ENCODE measurements at places on chromosomes 13 and 19. TPM values are rescaled to one million over a fixed set of nuclear protein-coding genes. Genes with fewer than 3 reads are reported as not detected.

GPC6 gene
- 37.8 TPM for total RNA-seq

PTOV1 gene
- total RNA-seq, result 143 TPM

DNA sequence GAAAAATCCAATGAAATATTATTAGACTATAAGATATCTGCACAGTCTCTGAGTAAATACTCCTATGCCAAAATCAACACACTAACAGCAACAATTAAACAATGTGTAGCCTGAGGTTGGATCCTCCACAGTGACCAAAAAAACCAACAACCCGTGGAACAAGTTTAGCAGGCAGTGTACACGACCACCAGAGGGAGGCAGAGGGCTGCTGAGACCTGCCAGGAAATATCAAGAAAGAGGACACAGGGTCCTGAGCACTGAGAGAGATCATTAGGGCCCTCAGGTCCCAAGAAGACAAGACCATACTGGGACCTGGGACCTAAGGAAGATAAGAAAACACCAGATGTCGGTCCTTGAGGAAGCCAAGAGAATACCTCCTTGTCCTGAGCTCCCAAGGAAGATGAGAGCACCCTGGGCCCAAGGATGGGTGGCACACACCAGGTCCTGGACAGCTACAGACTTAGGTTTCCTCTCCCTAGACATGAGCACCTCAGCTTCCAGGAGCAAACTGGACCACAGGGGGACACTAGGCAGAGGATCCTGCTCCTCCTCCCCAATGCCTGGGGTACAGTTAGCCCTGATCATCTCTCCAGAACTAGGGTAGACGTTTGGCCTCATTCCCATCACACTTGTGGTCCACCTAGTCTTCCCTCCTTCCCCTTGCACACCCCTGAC is 822 bp upstream of the ZNF274 start:
- no peak for DNase-seq

KCNN1 gene
- 1.4 TPM for total RNA-seq

- no peak for DNase-seq
Measured at GRCh38 chr13:110239280-110240125, 67.5 kb downstream of the COL4A1 start.

DNA sequence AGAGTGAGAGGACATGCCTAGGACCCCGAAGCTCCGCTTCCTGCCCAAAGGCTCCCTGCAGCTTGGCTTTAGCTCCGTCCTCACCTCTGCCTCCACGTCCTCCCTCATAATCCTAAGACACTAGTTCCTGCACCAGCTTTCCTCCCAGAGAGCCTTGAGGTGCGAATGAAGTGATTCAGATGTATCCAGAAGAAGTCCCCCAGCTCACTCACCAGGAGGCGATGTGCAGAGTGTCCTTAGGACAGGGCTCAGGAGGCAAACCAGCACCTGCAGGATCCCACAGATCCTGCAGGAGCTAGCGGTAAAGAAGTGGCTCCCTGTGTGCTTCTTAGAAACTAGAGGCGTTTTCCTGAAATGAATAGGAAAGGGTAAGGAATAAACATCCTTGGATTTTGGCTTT is 109.7 kb downstream of the HSPH1 start:
- DNase-seq, result no peak

DNA sequence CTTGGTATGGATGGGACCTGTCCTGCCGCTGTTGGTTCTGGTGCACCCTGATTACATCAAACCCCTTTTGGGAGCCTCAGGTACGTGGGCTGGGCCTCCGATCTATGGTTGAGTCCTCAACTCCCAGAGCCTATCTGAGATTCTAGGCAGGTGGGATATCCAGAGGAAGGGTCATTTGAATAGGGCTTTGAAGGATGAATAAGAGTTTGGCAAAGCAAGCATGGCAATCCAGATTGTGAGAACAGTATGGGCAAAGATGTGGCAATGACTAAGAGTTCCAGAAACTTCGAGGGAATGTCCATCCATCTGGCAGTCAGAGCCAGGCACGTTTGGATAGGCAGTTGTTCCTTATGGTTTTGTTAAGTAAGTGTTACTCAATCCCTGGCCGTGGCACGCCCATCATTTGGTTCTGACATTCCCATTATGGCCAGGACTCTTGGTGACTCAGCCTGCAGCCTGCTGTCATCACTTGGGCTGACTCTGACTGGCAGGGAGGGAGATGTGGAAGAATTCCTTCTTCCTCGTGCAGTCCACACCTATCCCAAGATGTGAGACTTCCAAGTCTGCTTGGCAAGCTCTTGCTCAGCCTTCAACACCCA is 21.5 kb downstream of the CYP4F22 start:
- DNase-seq, result no peak

DNA sequence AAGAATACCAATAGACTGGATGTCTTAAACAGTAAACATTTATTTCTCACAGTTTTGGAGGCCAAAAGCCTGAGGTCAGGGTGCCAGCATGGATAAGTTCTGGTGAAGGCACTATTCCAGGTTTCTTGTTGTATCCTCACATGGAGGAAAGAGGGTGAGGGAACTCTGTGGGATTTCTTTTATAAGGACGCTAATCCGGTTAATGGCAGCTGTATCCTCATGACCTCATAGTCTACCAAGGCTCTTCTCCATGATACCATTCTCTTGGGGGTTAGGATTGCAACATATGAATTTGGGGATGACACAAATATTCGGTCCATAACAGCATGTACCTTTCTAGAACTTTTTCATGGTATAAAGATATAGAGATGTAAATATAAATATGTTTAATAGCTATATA is 412.0 kb downstream of the LMO7 start:
- DNase-seq, result no peak

DNA sequence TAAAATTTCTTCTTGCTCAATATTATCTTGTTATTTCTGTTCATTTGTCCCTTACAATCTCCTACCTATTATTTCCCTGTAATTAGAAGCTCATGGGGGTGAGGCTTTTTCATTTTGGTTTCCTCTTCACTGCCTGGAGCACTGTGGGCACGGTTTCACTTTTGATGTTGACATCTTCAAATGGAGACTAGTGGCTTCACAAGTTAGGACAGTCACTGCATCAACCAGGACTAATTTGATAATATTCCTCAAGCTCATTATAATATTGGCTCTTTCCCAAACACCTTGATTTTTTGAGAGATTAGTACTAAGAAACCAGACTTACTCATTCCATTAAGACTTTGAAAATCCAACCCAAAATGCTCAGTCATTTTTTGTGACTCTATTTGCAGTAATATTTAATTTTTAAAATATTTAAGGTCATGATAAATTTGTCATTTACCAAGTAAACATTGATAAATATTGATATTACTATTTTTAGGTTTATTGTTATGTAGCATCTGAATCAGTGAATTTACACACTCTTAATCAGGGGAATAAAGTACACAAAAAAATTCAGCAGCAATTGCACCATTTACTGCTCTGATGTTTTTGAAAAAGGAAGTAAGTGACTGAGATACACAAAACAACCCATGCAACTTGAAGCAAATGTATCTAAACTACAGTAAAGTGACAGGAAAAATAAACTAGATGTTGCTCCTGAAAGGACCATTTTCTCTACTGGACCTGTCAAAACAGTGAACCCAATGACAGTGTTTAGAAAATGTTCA is 28.8 kb upstream of the RCBTB2 start:
- DNase-seq, result no peak

- no peak for DNase-seq
Measured at GRCh38 chr19:51822325-51822724, 27.4 kb downstream of the FPR3 start.

GRCh38 chr13:51639171-51639570 is 54.9 kb downstream of the WDFY2 start:
- DNase-seq, result no peak

CYSLTR2 gene
- total RNA-seq, result 1.4 TPM

DMKN gene
- 26.5 TPM for total RNA-seq

FXYD1 gene
- total RNA-seq, result 460 TPM

- DNase-seq, result no peak
Measured at GRCh38 chr19:34879563-34879962, 47.1 kb upstream of the ZNF30 start.

GRCh38 chr19:38862321-38863059 is 12.7 kb upstream of the HNRNPL start:
- no peak for DNase-seq

C19orf85 gene
- total RNA-seq, result not detected

- no peak for DNase-seq
Measured at GRCh38 chr19:45356760-45357444, 13.5 kb downstream of the ERCC2 start.

DNA sequence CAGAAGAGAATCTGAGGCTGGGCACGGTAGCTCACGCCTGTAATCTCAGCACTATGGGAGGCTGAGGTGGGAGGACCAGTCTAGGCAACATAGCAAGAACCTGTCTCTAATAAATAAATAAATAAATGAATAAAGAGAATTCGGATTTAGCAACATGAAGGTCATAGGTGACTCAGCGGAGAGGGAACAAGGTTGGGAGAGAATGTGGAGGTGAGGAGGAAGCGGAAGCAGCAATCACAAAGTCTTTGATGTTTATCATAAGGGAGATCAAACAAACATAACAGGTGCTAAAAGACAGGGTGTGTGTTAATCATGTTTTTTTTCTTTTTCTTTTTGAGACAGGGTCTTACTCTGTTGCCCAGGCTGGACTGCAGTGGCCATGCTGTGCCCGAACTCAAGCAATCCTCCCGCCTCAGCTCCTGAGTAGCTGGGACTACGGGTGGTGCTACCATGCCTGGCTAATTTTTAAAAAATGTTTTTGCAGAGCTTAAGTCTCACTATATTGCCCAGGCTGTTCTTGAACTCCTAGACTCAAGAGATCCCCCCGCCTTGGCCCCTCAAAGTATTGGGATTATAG is 16.3 kb downstream of the PBX4 start:
- no peak for DNase-seq

BEST2 gene
- total RNA-seq, result not detected

GRCh38 chr13:94369972-94370436 is 109.5 kb downstream of the DCT start:
- no peak for DNase-seq

DOCK9 gene
- 204 TPM for total RNA-seq

- DNase-seq, result no peak
Measured at GRCh38 chr19:51726049-51726448, 2.3 kb upstream of the HAS1 start.

DNA sequence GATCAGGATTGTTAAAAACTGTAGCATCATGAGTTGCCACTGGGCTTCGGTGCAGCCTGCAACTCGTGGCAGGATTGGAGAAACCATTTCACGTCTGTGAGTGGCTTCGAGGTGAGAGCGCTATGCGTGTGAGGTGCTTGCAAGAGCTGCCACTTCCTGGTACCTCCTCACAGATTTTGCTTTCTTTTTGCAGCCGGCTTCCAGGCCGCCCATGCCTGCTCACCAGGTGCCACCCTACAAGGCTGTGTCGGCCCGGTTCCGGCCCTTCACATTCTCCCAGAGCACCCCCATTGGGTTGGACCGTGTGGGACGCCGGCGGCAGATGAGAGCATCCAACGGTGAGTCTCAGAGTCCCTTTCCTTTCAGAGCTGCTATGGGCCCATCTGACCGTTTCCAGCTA is 57.9 kb upstream of the C1QTNF9 start:
- DNase-seq, result no peak

MYH14 gene
- 48.7 TPM for total RNA-seq

SSBP4 gene
- 82.5 TPM for total RNA-seq

DNA sequence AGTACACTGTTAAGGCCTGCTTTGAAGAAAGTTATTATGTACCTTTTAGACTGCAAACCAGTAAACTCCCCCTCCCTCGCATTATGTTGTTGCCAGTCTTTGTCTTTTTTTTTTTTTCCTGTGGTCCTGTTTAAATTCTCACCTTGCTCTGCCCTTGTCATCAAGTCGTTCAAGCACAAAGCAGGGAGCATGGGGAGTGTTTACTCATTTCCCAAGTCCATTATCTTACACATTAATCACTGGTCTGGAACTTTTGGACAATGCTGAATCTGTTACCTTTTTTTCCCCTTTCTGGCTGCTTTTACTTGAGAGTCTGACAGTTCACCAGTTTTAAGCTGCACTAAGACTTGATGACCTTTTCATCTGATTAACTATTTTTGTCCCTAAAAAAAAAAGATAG is 108.2 kb downstream of the DACH1 start:
- no peak for DNase-seq

GRCh38 chr19:30692879-30693503 is 320.8 kb downstream of the ZNF536 start:
- DNase-seq, result no peak

GAMT gene
- total RNA-seq, result 48.1 TPM

- DNase-seq, result no peak
Measured at GRCh38 chr13:67916650-67917049, 686.5 kb upstream of the PCDH9 start.

- DNase-seq, result no peak
Measured at GRCh38 chr19:4730740-4731171, 7.1 kb upstream of the DPP9 start.

GRCh38 chr19:54411033-54411432 is 4.2 kb upstream of the TTYH1 start:
- no peak for DNase-seq

GRCh38 chr13:94641409-94641941 is 39.8 kb downstream of the GPR180 start:
- no peak for DNase-seq

SACS gene
- total RNA-seq, result 18.1 TPM

DNA sequence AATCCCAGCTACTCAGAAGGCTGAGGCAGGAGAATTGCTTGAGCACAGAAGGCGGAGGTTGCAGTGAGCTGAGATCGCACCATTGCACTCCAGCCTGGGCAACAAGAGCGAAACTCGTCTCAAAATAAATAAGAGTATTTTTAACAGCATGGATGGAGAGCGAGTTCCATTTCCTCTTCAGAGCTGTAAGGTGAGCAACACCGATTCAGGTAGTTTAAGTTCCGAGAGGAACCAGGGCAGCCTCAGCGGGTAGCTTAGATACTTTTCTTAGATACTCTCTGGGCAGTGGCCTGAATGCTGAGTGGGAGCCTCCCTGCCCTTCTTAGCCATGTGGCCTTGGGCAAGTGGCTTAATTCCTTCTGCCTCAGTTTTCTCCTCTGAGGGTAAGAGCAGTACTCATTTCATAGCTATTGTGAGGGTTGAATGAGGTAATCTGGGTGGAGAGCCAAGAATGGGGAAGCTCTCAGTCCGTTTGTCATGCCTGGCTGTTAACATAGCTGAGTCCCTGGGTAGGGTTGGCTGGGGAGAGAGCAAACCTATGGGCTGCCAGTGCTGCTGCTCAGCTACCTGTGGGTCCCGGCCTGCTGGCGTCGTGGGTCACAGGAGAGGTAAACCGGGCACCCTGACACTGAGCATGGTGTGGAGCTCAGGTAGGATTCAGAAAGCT is 4.1 kb downstream of the ATP11A start:
- DNase-seq, result peak; percentile 47

DNA sequence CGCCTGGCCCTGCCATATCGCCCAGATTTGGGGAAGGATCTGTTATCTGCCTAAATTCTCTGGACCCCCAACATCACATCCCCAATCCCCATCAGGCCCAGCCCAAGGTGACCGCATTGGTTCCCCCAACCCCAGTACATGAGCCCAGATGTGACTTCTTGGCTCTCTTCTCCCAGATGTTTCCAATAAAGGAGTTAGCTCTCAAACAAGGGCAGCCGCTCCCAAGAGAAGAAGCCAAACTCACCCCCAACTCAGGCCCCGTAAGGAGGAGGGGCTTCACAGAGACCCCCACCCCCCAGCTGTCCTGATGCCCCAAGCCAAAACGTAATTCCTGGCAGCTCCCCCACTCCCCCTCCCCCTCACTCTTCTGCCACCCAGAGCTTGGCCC is 6.9 kb downstream of the FBN3 start:
- no peak for DNase-seq

- DNase-seq, result no peak
Measured at GRCh38 chr19:50051964-50052363, 26.2 kb downstream of the ZNF473 start.

FTL gene
- total RNA-seq, result 3,094 TPM

SHISA7 gene
- total RNA-seq, result 9.0 TPM
